ENCODE measurements at places on chromosomes 5 and 9.

GRCh38 chr5:116343961-116344360 is 230.7 kb downstream of the SEMA6A start:
- no peak for DNase-seq

- no peak for DNase-seq
These were observed 307.8 kb downstream of the RAB3C start for GRCh38 chr5:58890701-58891085.

DNA sequence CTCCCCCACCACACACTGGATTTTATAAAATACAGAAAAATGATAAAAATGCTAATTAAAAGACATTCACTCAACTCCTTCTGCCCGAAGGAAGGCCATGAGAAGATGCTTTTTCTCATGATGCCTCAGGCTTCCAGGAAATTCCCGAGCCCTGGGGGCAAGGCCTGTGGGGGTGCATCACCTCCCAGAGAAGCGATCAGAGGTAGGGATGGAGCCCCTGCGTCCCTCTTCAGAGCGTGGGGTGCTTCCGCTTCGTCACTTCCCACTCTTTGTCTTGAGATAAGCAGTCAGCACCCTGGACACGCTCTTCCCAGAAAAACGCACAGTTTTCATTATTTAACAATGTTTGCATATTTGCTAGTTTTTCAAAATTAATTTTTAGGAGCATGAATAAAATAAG is 33.3 kb upstream of the SH3PXD2B start:
- no peak for DNase-seq

GRCh38 chr9:3161912-3162311 is 318.0 kb upstream of the PUM3 start:
- no peak for DNase-seq

DNA sequence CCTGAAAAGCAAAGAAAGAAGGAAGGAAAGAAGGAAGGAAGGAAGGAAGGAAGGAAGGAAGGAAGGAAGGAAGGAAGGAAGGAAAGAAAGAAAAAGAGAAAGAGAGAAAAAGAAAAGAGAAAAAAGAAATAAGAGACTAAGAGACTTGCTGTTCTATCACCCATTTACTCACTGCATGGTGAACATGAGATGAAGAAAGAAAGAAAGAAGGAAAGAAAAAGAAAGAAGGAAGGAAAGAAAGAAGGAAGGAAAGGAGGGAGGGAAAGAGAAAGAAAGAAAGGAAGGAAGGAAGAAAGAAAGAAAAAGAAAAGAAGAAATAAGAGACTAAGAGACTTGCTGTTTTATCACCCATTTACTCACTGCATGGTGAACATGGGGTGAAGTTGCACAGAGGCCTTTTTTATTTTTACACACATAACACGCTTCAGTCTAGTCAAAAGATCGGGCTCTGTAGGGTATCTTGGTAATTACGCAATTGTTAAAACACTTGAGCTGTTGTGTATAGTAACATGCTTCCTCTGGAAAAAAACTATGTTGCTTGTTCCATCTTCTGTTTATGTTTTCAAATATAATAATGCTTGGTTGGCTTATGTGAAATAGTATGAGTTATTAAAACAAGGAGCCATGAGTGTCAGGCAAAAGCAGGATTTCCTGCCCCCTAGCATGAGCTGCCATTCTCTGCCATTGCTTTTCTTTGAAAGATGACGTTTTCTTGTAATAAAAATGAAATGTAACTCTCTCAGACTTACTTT is 119.3 kb upstream of the ZNF608 start:
- DNase-seq = no peak

DNA sequence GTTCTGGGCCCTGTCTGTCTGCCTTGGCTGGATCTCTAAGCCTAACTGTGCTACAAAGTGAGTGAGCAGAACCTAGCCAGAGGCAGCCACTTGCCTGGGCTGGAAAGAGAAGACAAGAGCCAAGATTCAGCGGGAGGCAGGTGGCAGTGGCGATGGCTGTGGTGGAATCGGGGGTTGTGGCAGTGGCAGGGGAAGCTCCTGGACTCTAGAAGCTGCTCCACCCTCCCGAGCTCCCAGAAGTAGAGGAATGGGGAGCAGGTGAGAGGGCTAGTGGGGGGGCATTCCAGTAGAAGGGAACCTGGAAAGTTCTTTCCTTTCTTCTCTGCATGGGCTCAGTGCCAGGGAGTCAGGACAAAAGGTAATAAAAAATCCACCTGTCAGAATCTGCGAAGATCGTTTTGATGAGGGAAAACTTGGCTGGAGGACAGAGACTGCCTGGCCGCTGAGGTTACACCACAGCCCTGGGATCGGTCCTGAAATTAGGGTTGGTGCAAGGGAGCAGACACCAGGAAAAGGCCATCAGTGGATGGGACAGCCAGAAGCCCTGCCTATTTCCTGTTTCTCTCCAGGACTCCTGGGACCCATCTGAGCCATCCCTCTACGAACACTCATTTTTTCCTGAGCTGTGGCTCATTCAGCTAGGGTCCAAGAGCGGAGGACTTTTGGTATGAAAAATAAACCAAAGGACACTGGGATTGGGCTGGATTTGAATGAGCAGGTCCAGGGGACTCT is 1.6 kb downstream of the CRAT start:
- DNase-seq = no peak

DNA sequence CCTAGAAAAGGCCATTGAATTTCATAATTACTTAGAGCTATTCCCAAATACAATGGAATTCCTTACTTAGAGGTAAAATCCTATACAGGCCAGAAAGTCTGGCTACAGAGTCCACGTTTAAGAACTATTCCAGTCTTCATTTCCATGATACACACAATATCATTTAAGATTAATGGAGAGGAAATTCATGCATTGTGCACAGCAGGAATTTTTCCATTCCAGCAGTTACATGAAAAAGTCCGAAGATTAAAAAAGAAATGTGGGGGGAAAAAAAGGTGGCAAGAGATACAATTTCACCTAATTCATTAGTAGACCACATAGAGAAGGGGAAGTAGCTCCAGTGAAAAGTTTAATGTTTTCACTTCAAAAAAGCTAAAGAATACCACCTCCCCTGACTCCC is 63.1 kb downstream of the CHD1 start:
- no peak for DNase-seq

GRCh38 chr9:114270120-114270975 is 52.5 kb upstream of the ORM1 start:
- no peak for DNase-seq

DNA sequence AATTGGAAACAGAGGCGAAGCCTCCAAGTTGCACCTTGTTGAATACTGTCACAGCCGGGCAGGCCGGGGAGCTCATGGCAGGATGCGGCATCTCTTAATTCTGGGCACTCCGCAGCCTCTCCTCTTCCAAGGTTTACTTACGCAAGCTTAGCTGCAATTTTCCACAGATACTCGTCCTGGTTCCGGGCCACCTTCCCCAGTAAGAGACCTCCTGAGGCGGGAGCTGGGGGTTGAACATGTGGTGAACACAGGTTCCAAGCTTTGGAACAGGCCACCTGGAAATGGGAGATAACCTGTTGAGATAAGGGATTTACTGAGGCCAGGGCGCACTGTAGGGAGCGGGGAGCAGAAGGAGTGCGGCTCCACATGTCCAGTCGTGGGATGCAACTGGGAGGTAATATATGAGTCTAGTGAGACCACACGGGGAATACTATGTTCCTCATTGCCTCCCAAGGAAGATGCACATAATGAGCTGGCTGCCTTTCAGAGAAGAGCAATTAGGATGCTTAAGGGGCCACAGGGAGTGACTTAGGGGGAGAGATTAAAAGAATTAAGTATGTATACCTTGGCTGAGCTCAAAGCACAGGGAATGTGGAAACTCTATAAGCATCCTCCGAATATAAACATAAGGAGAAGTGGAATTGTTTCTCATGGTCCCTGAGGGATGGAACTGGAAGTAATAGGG is 335.2 kb downstream of the CWC27 start:
- DNase-seq = no peak

DNA sequence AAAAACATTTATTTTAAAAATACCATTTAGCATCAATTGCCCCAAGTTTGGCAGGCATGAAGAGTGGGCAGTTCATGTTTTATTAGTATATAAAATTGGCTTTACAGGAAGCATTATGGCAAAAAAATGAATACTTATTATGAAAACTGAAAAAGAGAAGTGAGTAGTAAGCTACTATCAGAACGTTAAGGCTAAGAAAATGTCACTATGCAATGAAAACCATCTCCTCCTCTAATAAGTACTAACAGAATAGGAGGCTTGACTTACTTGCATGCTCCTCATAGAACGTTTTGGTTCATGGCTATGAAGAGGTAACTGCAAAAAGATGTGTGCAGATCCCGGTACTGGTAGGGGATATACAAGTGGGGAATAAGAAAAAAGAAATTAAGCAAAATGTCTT is 23.6 kb downstream of the TICAM2 start:
- no peak for DNase-seq

DNA sequence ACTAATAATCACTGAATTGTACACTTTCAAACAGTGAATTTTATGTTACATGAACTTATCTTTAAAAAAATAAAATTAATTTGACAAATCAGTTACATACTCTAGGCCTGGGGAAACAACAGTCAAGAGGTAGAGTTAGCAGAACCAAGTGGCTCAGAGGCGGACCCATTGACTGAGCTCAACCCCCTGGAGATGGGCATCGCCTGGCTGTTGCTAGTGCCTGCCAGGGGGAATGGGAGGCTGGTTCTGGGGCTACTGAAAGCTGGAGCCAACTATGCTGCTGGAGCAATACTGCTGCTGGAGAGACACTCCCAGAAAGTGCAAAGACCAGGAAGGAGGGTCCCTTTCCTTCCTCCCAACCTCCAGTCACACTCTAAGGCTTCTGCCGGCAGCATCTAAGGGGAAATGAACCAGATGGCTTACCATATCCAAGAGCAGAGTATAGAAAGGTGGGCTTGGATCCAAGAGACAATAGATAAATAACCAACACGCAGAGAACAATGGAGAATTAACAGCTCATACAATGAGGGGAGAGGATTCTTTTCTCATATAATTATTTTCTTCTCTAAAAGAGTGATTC is 40.3 kb upstream of the ANKRD55 start:
- DNase-seq = no peak

DNA sequence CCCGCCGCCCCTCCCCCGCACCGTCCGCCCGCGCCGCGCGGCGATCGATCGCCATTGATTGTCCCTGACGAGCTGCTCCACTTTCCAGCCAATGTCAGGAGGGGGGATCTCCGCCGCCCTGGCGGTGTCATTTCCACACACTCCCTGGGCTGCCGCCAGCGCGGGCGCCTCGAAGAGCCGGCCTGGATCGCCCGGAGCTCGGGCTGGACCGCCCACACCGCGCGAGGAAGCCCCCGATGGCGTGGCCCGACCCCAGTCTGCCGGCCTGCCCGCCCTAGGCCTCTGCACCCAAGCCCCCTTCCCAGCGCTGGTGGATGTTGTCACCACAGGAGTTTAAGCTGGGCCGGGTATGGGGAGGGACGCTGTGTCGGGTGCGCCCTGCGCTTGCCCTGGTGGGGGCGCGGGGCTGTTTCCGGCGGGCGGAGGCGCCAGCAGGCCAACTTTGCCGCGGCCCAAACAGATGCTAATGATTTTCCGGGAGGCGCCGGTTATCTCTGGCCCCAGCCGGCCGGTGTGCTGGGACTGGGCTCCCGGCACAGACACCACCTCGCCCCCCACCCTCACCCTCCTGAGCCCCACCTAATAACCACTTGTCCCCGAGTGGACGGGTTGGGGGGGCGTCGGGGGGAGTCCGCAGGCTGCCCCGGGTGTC is 10.6 kb upstream of the CXXC5 start:
- DNase-seq = no peak

DNA sequence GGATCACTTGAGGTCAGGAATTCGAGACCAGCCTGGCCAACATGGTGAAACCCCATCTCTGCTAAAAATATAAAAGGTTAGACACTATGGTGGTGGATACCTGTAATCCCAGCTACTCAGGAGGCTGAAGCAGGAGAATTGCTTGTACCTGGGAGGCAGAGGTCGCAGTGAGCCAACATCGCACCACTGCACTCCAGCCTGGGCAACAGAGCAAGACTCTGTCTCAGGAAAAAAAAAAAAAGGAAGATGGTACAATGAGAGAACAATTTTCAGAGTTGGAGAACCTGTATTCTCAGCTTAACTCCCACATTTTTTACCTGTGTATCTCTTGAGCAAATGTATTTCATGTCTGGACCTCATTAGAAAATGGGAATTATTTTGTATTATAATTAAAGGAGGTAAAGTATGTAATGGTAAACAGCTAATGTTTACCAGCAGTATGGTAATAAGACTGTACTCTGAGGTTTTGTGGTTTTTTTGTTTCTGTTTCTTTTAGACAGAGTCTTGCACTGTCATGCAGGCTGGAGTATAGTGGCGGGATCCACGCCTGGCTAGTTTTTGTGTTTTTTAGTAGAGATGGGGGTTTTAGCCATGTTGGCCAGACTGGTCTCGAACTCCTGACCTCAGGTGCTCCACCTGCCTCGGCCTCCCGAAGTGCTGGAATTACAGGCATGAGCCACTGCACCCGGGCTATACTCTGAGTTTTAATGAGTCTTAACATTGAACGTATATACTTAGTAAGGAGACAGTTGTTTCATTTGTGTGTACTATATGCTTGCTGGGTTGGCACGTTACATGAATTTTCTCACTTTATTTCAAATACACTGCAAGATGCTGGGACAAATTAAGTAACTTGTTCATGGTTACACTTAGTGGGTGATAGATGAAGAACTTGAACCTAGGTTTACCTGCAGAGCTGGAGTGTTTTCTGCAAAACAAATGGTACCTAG is 16.2 kb downstream of the UHRF2 start:
- no peak for DNase-seq

DNA sequence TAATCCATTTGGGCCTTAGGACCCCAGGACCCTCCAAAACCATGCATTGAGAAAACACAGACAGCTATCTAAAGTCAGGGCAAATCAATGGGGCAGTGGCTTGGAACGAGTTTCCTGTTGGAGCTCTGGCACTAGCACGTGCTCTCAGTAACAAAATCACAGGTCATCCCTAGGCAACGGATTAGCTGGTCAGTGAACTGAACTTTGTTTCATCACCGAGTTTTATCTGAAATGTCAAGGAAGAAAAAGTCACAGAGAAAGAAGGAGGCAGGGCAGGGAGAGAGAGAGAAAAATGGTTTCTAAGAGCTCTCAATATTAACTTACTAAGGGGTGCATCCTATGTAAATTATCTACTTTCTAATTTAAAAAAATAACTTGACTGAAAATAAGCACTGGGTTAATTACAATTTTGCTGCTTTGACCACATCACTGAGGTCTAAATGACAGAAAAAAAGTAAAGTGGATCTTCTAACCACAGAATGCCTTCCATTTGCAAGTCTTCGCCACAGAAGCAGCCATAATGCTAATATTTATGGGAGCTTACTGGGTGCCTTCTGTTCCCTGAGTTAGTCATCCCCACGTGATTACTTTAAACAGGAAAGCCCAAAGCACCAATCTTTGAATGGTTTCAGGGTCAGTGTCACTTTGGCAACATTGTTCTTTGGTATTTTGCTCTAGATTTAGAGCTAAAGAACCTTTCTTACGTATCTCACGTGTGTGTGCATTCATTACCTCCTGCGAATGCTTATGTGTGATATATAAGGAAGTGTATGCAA is 503.9 kb downstream of the RASEF start:
- no peak for DNase-seq

DNA sequence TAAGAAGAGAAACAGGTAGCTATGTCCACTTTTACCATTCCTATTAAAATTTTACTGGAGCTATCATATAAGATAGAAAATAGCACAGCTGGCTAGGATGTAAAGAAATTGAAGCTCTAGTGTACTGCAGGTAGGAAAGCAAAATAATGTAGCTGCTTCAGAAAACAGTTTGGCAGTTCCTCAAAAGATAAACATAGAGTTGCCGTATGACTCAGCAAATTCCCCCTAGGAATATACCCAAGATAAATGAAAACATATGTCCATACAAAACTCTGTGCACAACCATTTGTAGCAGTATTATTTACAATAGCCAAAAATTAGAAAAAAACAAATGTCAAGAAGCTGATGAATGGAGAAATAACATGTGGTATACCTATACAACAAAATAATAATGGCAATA is 64.6 kb upstream of the SHISAL2B start:
- DNase-seq = no peak

Measured in NK-92 treated with Interleukin-12 subunit alpha and Interleukin-12 subunit beta, amount 100 ng/mL, for 24 hours (cell line).